ENCODE measurements at places on chromosomes 11 and 22.

- no peak for DNase-seq
These were observed 380.1 kb upstream of the SYN3 start for GRCh38 chr22:33438273-33438672.

GRCh38 chr11:128893578-128894285, 2.6 kb downstream of the KCNJ5 start:
- no peak for DNase-seq

- DNase-seq: no peak
These were observed 9.5 kb downstream of the MUC5AC start for GRCh38 chr11:1167256-1167655.

- DNase-seq: no peak
These were observed 276.2 kb downstream of the BRD1 start for GRCh38 chr22:49551446-49551845.

GRCh38 chr11:48006301-48006992, 26.1 kb downstream of the PTPRJ start:
- DNase-seq: no peak

DNA sequence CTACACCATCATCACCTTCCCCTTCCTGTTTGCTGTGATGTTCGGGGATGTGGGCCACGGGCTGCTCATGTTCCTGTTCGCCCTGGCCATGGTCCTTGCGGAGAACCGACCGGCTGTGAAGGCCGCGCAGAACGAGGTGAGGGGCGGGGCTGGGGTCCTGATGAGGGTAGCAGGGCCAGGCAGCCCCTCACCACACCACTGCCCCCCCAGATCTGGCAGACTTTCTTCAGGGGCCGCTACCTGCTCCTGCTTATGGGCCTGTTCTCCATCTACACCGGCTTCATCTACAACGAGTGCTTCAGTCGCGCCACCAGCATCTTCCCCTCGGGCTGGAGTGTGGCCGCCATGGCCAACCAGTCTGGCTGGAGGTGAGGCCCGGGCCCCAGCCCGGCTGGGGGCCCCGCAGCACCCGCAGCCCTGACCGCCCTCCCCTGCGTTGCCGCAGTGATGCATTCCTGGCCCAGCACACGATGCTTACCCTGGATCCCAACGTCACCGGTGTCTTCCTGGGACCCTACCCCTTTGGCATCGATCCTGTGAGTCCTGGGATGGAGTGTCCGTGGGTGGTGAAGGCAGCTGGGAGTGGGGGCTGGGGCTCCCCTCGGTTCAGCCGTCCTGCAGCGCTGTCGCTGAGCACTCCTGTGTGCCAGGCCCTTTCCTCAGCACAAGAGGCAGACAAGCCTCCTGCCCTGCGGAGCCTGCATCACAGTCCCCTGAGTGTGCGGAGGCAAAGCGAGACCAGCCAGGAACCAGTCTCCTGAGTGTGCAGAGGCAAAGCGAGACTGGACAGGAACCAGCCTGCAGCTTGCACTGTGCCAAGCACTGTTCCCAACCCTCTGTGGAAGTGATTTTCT, 8.8 kb downstream of the TCIRG1 start:
- DNase-seq: no peak

GRCh38 chr22:22703715-22704114, 59.3 kb downstream of the GGTLC2 start:
- DNase-seq: no peak

DNA sequence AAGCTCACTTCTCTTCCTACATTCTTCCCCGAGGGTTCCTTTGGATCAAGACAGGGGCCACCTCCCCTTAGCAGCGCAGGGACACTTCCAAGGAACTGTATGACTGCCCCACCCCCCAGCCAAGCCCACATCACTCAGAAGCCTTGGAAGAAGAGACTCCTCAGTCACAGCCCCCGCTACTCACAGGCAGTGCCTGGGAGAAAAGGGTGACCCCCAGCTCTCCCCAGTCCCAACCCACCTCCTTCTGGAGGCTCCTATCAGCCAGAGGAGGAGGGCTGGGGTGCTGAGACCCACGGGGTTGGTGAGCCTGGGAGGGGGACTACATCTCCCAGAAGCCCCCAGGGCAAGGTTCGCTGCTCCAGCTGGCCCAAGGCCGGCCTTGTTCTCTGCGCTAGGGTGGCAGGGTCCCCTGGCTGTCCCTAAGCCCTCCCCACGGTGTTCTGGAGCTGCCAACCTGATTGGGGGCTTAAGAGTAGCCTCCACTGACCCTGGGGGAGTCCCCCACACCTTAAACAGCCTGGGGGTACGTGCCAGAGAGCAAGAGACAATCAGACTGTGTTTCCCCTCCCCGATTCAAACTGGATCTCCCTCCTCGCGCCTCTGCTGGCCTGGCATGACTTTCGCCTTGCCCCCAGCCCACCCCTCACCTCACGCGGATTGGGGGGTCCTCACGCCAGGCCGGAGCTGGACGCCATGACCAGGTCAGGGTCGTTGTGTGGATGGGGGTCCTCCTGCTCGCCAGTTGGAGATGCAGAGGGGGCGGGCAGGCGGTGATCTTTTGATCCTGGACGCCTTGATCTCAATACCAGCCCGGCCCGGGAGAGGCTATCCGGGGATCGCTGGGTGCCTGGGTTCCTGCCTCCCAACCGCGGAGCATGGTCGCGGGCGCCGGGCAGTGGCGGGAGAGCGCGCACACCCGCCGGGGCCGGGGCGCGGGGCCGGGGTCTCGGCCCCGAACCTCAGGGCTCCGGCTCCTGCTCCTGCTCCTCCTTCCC, 838 bp downstream of the BCL9L start:
- peak; percentile 31 for DNase-seq

DNA sequence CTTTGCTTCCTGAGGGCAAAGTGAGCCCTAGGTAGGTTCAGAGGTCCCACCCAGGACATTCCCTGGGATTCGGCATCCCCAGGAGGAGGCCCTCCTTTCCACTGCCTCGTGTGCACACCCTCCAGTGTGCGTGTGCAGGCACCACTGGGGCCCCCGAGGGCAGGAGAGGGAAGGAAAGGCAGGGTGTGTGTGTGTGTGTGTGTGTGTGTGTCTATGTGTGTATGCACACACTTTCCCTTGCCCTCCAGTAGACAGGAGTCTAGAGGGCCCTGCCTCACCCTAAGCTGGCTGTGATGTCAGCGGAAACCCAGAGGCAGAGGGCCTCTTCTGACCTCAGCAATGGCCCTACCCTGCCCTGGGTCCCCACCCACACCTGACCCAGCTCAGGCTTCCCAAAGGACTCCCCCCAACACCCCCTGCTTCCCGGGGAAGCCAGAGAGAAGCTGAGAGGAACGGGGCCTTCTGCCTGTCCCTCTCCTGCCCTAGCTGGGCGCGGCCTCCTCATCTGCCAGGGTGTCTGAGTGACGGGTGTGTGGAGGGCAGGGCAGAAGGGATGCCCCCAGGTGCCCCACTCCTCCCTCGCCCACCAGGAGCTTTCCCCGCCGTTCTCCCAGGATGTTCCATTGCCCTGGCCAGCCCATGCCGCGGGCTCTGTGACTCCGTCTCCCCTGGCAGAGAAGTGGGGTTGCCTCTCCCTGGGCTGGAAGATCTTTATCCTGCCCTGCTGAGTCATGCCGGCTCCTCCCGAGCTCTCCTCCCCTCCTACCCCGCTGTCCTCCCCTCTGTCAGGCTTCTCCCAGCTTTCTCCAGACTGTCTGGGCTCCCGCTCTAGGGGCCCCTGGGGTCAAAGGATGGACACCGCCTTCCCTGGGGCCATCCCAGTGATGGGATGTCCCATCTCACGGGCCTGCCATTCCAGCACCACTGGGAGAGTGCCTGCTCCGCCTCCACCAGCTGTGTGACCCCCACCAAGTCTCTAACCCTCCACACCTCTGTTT, 6.0 kb upstream of the CLCF1 start:
- DNase-seq: no peak

DNA sequence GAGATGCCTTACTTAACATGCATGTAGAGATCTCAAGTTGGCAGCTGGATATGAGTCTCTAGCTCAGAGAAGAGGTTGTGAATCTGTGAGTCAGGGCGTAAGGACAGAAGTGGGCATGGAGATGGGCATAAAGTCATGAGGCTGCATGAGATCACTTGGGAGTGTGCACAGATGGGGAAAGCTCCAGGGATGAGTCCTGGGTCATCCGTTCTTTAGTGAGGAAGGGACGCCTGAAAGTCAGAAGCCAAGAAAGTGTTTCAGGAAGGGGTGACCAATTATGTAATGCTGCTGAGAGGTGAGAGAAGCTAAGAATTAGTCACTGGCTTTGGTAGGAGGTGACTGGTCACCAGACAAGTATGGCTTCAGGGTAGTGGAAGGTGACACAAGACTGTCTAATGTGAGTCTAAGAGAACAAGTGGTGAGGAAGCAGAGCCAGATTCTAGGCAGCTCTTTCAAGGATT, 6.7 kb downstream of the ACP2 start:
- DNase-seq: peak; percentile 70

DNA sequence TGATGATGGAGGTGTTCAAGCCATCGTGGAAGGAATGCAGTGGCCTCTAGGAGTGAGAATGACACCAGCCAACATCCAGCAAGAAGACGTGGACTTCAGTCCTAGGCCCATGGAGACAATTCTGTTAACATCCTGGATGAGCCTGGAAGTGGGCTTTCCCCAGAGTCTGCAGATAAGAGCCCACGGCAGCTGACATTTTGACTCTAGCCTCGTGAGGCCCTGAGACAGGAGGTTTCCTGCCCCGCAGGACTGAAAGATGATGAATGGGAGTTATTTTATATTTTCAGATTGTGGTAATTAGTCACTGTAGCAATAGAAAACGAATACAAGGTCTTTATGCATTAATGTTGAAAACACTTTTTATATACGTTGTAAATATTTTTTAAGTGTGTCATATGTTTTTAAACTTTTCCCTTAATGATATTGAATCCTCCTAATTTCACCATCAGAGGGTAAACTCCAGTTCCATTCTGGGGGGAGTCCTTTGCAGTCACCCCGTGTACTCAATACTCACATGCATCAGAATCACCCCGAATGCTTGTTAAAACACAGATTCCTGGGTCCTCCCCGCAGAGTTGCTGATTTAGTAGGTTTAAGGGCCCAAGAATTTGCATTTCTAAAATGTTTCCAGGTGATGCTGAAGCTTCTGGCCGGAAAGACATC, 570 bp upstream of the TPCN2 start:
- DNase-seq: no peak

DNA sequence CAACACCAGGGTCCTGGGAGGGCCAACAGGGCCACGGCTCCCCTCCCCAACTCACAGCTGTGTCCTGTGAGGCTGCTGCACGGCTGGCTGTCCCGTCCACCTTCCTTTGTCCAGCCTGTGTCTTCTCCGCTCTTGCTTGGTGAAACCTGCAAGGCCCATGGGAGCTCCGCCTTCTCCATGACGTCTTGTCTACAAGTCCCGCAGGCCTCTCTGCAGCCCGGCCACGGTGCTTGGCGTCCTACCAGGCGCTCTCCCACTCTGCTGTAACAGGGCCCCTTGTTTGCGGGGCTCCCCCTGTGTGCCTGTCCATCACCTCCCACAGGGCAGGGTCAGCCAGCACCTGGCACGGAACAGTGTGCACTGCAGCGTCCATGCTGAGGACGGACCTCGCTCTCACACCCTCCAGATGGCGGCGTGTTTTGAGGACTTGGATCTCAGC, 866.8 kb downstream of the TBC1D22A start:
- no peak for DNase-seq

GRCh38 chr11:36110668-36111410, 167.0 kb downstream of the LDLRAD3 start:
- no peak for DNase-seq

- DNase-seq: no peak
These were observed 4.9 kb downstream of the MYOD1 start for GRCh38 chr11:17724020-17724908.

- no peak for DNase-seq
These were observed 1528.5 kb downstream of the BRD1 start for GRCh38 chr22:48299124-48299523.

DNA sequence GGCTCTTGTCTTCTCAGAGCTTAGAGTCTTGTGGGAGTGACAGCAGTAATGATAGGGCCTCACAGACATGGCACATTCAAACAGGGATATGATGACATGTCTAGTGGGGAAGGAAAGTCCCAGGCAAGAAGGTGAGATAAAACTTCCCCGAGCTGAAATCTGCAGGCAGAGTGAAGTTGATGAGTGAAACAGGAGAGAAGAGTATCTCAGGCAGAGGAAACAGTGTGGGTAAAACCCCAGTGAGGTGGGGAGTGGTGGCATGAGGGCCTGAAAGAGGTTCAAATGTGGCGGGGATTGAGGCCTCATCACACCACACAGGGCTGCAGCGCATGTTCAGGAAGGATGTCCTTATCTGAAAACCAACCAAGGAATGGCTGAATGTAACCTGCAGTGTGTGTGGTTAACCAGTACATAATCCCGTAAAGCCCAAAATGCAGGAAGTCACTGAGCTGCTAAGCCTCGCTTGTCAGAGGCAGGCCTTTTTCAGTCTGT, 153.8 kb upstream of the E2F8 start:
- no peak for DNase-seq

- DNase-seq: no peak
These were observed 97.7 kb downstream of the LARGE2 start for GRCh38 chr11:46020084-46020599.

DNA sequence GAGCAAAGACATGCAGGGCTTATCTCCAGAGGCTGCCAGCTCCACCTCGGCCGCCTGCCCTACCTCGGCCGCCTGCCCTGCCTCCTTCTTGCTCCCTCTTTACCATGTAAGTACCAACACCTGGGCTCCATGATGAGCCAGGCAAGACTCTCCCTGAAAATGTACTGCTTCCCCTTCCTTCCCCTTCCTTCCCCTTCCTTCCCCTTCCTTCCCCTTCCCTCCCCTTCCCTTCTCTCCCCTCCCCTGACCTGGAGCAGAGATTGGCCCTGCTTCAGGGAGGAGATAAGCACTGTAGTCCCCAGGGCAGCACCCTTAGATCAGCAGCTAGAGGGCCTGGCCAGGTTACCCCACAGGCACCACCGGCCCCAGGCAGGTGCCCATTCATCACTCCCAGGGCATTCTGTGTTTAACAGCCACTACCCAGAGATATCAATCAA, 25.4 kb upstream of the ADORA2A start:
- peak; percentile 38 for DNase-seq

GRCh38 chr11:66388780-66389386, 17.3 kb upstream of the SLC29A2 start:
- peak; percentile 84 for DNase-seq

- no peak for DNase-seq
These were observed 72.0 kb downstream of the LARGE1 start for GRCh38 chr22:33848251-33848650.

DNA sequence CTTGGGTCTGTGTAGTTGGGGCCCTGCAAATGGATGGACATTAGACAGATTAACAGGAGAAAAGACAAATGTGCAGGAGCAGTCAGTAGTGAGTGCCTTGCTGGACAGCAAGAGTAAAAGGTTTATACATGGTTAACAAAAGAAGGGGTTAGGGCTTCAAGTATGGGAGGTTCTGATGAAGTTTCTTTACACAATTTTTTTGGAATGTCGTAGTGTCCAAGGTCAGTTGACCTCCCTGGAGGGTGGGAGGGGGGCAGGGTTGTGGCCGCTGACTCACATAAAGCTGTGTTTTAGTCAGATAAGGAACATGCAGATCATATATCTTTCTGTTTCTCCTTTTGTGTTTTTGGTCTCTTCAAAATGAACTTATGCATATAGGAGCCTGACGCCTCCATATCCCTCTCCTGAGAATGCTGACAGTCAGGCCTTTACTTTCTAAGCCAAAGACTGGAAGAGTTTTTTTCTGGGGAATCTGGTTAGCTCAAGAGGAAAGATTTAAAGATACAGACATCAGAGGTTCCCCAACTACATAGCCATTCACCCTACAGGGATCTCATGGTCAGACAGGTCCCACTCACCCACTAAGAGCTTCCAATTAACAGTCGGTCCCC, 134.3 kb downstream of the NECTIN1 start:
- DNase-seq: peak; percentile 76

Measured in inflammatory macrophage treated with lipopolysaccharide for 1 hour (primary cell).